CD4-positive, alpha-beta T cell treated with Interleukin-15 for 1 hour (primary cell): ENCODE measurements at places on chromosomes 16 and 17.

DNA sequence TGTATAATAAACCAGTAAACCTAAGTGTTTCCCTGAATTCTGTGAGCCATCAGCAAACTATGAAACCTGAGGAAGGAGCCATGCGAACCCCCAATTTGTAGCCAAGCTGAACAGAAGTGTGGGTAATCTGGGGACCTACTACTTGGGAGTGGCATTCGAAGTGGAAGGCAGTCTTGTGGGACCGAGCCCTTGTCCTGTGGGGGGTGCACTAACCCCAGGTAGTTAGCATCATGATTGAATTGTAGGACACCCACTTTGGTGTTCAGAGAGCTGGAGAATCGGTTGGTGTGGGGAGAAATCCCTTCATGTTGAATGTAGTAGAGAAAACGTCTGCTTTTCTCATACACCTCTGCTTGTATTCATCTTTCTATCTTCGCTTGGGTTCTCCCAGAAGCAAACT, 79.7 kb upstream of the CPHXL start:
- no peak for DNase-seq

DNA sequence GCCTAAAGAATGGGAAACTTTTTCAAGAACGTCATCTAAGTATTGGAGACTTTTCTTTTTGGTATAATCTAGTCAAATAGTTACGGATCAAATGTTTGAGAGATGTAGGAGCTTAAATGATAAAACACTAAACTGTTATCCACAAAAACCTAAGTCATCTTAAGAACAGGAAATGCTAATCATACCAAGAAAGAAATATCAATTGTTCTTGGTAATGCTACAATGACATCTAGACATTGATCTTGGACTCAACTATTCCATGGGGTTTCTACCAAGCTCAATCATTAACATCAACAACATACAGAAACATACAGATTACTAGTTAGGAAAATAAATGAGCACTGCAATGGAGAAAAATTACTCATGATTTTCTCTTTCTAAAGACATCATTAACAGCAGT, 3.8 kb downstream of the NUDT21 start:
- DNase-seq, result no peak

DNA sequence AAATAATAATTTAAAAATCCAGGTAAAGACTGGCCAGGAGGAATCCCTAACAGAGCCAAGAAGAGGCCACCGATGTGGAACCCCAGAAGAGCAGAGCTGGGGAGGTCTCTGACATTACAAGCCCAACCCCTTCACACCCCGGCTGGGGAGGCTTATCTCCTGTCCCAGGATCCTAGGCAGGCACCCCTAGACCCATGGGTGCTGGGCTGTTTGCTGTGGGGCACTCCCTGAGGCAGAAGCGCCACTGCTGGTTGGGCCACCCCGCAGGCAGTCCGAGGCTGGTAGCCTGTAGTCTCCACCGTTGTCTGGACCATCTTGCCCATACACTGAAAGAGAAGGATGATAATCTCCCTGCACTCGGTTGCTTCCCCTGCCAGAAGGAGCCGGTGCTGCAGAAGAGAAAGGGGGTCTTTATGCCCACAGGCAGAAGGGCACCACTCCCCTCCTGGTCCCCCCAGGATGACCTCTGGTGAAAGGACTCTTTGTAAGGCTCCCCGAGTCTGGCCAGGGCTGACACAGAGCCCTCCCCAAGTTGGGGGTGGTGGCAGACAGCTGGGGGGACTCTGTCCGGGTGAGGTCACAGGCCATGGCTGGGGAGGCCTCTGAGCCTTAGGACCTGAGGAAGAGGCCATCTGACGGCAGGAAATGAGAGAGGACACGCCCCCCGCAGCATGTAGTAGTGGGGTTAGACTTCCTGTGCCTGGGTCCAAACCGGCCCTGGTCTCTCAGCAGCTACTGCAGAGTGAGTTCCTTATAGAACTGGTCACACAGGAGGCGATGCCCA, 34.2 kb downstream of the CFAP20 start:
- DNase-seq, result no peak

- no peak for DNase-seq
Measured at GRCh38 chr17:49580055-49580721, 4.5 kb downstream of the NXPH3 start.
